Glutamatergic neuron (in vitro differentiated cells): ENCODE measurements at places on chromosomes 7 and 10. TPM values are rescaled to one million over a fixed set of nuclear protein-coding genes. Genes with fewer than 3 reads are reported as not detected.
A peak's percentile ranks its signal among the peaks of the same experiment; 100 is the strongest.

Gene NSUN6
- 20.7 TPM for total RNA-seq

Gene CELF2
- total RNA-seq: 47.4 TPM

Gene OR9A2
- total RNA-seq: not detected

Gene ELN
- 3.7 TPM for total RNA-seq

Gene LRRC18
- total RNA-seq: not detected

- DNase-seq: no peak
- peaks cover 7% of the 10 kb centered on the region for H3K4me1 ChIP-seq
- peaks cover 2% of the 10 kb centered on the region for H3K27me3 ChIP-seq
- H3K4me3 ChIP-seq: no peak overlapping the region
Observed at GRCh38 chr7:129437190-129437589, 3.0 kb downstream of the STRIP2 start.

GRCh38 chr7:119090851-119091250 lies 866.3 kb downstream of the ANKRD7 start:
- no peaks in the 10 kb centered on the region for H3K4me1 ChIP-seq
- no peak for DNase-seq
- no peak overlapping the region for H3K27ac ChIP-seq

- H3K36me3 ChIP-seq: no peaks in the 10 kb centered on the region
- no peak for DNase-seq
- peaks cover 11% of the 10 kb centered on the region for H3K4me1 ChIP-seq
- no peak overlapping the region for H3K4me3 ChIP-seq
- H3K27ac ChIP-seq: no peak overlapping the region
- no peaks in the 10 kb centered on the region for H3K27me3 ChIP-seq
Observed at GRCh38 chr10:22599636-22600228, 114.6 kb downstream of the PIP4K2A start.

DNA sequence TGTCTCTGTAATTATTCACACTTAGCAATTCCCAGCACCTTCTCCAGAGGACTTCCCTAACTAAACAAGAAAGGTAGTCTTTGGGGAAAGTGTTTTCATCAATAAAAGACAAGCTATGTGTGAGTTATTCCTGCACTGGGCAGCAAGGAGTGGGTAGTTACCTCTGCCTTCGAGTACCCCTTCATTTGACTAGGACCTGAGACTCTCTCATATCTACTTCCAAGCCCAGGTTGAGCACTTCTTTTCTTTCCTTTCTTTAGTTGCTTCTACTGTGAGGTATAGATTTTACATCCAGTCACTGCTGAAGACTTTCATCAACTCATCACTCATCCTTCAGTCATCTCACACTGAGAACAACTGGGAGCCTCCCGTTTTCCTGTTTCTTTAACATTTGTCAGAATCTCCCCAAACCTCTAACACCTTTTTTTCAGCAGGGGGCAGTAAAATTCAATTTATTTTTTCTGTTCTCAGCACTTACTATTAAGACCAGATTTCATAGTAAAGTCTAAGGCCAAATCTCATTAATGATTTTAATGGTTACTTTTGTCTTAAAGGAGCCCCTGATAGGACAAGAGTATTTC lies 80.1 kb upstream of the PRSS1 start:
- H3K27ac ChIP-seq: no peak overlapping the region
- H3K27me3 ChIP-seq: no peaks in the 10 kb centered on the region
- no peaks in the 10 kb centered on the region for H3K4me1 ChIP-seq
- no peaks in the 10 kb centered on the region for H3K36me3 ChIP-seq
- no peak for DNase-seq

- H3K27ac ChIP-seq: no peak overlapping the region
- peaks cover 15% of the 10 kb centered on the region for H3K36me3 ChIP-seq
- DNase-seq: no peak
- peaks cover 2% of the 10 kb centered on the region for H3K27me3 ChIP-seq
- H3K4me3 ChIP-seq: no peak overlapping the region
Observed at GRCh38 chr7:39910108-39910869, 39.8 kb upstream of the CDK13 start.

DNA sequence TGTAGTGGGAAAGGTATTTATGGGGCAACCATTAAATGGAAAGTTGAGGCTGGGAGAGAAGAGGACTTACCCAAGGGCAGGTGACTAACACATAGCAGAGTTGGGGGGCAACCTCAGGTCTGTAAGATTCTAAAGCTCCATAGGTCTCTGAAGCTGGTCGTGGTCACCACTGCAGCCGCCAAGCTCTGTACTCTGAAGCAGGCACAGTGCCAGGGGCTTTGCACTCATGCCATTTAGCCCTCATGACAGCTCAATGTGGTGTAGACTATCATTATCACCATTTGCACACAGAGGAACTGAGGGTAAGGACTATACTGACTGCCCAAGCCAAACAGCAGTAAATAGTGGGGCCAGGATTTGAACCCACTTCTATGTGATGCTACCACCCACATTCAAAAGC lies 32.5 kb upstream of the TMEM273 start:
- no peaks in the 10 kb centered on the region for H3K4me1 ChIP-seq
- peaks cover 4% of the 10 kb centered on the region for H3K27me3 ChIP-seq
- no peak overlapping the region for H3K4me3 ChIP-seq
- DNase-seq: no peak

DNA sequence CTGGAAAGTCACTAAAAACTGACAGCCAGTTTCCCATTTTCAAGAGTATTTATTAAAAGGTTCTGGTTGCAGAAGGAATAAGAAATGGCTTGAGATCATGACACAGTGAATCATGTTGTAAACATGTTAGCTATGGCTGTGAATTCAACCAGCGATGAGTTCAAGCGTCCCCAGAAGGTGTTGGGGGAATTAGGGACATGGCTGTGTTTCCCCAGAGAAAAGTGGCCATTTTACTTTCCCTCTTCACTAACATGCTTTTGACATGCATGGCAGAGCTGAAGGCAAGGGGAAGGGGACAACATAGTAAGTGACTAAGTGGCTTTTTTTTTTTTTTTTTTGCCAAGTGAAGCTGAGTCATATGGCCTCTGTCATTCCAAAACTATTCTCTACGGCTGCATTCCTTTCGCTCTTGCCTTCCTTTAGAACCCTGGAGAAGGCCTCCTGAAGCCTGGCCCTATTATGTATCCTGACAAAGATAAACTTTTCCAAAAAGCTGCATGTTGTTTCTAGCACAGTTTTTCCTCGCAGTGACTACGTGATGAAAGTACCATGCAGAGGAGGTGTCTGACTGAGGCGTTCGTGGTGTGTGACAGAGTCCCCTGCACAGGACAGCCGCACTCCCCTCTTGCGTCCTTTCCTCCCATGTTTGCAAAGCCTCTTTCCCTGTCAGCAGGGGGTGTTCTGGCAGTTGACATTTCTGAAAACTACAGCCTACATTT lies 46.9 kb downstream of the EGFR start:
- H3K4me1 ChIP-seq: peaks cover 38% of the 10 kb centered on the region
- no peak overlapping the region for H3K27ac ChIP-seq
- H3K36me3 ChIP-seq: no peaks in the 10 kb centered on the region
- no peak for DNase-seq
- H3K4me3 ChIP-seq: peak overlapping the region; percentile 17

DNA sequence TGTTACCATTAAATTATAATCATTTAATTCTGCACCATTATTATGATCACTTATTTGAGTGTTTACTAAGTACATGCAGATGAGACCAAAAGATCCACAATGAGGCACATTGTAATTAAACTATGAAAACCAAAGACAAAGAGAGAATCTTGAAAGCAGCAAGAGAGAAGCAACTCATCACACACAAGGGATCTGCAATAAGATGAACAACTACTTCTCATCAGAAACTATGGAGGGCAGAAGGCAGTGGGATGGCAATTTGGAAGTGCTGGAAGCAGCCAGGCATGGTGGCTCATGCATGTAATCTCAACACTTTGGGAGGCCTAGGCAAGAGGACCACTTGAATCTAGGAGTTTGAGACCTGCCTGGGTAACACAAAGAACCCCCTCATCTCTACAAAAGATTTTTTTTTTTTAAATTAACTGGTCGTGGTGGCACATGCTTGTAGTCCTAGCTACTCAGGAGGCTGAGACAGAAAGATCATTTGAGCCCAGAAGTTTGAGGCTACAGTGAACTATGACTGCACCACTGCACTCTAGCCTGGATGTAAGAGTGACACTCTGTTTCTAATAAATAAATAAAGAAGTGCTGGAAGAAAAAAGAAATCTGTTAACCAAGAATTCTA lies 47.7 kb downstream of the CDK6 start:
- H3K4me1 ChIP-seq: peaks cover 39% of the 10 kb centered on the region
- H3K4me3 ChIP-seq: no peak overlapping the region
- H3K27me3 ChIP-seq: peaks cover 2% of the 10 kb centered on the region
- H3K27ac ChIP-seq: no peak overlapping the region
- no peak for DNase-seq
- peaks cover 21% of the 10 kb centered on the region for H3K36me3 ChIP-seq

DNA sequence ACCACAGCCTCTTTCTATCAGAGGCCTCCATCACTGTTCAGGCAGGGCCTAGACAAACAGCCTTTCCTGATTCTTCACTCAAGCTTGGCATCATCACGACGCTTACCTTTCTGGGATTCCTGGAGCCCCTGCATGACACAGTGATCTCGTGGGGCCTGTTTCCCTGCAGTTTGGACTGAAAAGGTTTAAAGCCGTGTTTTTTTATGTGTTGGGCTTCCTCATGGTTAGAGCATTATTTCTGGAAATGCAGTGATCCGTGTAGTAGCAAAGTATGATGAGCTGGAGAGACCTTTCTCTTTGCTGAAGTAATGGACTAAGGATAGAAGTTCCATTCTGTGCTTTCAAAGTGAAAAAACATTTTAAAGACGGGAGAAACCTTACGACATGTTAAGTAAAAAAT lies 169.1 kb downstream of the BMPER start:
- no peak for DNase-seq
- peaks cover 4% of the 10 kb centered on the region for H3K36me3 ChIP-seq
- H3K27me3 ChIP-seq: no peaks in the 10 kb centered on the region
- H3K27ac ChIP-seq: no peak overlapping the region
- H3K4me1 ChIP-seq: no peaks in the 10 kb centered on the region

GRCh38 chr10:1420661-1421362 lies 316.5 kb downstream of the ADARB2 start:
- H3K27me3 ChIP-seq: peaks cover 2% of the 10 kb centered on the region
- peak overlapping the region; percentile 76 for H3K4me3 ChIP-seq
- peak; percentile 84 for DNase-seq
- H3K36me3 ChIP-seq: peaks cover 10% of the 10 kb centered on the region

DNA sequence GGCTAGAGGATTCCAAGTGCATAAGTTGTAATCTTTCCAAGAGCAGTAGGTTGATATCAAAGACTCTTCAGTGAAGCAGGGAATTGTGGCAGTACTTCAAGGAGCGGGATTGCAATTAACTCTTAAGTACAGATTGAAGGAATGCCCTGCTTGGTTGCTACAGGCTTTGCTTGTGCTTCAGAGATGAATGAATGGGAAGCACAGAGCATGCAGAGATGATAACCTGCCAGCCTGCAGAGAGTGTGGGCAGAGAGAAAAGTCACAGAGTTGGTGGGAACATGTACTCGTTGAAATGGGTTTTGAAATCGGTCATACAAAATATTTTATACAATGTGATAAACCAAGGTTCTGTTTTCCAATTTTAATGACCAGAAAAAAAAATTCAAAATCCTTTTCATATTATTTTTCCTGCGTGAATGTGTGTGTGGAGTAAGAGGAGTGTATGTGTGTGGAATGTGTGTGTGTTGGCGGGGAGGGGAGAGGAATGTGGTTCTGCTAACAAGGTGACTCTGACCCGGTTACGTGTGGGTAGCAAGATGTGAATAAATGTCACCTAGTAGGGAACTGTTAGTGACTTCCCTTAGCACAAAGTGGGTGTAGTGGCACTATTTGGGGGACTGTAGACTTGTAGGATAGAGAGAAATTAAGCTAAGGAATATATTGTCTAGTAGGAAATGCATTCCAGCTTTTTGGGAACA lies 697.8 kb downstream of the GATA3 start:
- H3K4me3 ChIP-seq: no peak overlapping the region
- no peak for DNase-seq
- no peaks in the 10 kb centered on the region for H3K4me1 ChIP-seq
- H3K27ac ChIP-seq: no peak overlapping the region
- H3K27me3 ChIP-seq: no peaks in the 10 kb centered on the region
- H3K36me3 ChIP-seq: no peaks in the 10 kb centered on the region

GRCh38 chr10:132685101-132685891 lies 100.7 kb downstream of the NKX6-2 start:
- H3K4me3 ChIP-seq: no peak overlapping the region
- peak; percentile 13 for DNase-seq
- no peak overlapping the region for H3K27ac ChIP-seq
- peaks cover 13% of the 10 kb centered on the region for H3K36me3 ChIP-seq
- H3K27me3 ChIP-seq: peaks cover 4% of the 10 kb centered on the region

GRCh38 chr10:4477664-4478063 lies 348.3 kb upstream of the AKR1E2 start:
- H3K36me3 ChIP-seq: no peaks in the 10 kb centered on the region
- peaks cover 10% of the 10 kb centered on the region for H3K4me1 ChIP-seq
- H3K27ac ChIP-seq: no peak overlapping the region

DNA sequence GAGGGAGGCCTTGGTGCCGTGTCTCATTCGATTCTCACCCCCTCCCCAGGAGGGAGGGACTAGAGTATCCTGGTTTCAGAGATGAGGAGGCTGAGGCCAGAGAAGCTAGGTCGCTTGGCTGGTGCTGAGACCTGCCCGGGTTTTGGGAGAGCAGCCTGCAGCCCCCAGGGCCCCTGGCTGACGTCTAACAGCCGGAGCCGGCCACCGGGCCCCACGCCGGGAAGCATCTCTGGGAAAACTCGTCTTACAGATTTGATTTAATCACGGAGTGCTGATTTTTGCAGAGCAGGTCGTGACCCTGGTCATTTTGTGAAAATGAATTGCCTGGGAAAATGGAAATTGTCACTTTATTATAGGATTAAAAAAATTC lies 97.5 kb downstream of the MICALL2 start:
- H3K27me3 ChIP-seq: peaks cover 2% of the 10 kb centered on the region
- H3K4me1 ChIP-seq: peaks cover 6% of the 10 kb centered on the region
- H3K27ac ChIP-seq: no peak overlapping the region
